Stimulated activated CD4-positive, alpha-beta T cell treated with anti-CD3 and anti-CD28 coated beads, Interleukin-15, amount 100 ng/mL, for 1 hour (primary cell): ENCODE measurements at places on chromosomes 5 and 9.
A peak's percentile ranks its signal among the peaks of the same experiment; 100 is the strongest.

DNA sequence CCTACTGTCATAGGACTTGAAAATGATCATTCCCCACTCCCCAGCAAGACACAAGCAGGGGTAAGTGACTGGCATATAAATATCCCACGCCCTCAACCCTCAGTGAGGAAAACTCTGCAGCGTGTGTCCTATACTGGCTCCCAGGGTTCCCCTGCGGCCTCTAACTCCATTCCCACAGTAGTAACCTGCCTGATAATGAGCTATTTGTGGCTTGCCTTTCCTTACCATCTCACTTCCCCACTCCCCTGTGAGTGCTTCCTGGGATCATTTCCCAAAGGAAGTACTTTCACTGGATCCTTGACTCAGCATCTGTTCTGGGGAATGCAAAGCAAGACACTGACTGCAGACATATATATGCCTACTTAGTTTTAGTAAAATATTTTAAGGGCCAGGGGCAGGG is 14.3 kb downstream of the CDC14B start:
- DNase-seq, result no peak

DNA sequence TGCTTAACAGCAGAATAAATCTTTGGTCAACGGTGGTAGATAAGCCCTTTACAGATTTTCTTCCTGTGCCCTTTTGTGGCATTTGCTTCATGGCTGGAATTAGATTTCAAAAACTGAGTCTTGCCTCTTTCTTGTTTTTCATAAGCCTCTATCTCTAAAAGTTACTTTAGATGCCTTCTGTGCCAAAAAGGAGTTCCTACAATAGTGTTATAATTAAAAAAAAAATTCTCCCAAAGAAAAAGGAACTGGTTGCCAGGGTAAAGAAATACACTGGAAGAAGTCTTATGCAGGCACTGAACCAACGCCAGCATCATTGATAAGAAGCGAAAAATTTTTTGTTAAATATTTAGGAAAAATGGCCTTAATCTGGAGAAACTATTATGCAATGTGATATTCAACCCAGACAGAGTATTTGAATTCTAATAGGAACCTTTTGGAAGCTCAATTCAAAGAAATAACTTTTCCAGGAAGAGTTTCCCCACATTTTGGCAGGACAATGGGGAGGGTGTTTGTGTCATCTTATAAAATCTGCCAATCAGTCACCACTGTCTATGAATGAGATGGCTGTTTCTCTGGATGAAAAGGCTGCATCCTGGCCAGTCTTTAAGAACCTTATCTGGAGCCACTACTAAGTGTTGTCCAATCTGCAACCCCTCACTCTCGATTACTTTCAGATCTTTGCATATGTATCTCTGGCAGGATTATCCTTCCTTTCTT is 608.1 kb downstream of the PDE4D start:
- no peak for DNase-seq

DNA sequence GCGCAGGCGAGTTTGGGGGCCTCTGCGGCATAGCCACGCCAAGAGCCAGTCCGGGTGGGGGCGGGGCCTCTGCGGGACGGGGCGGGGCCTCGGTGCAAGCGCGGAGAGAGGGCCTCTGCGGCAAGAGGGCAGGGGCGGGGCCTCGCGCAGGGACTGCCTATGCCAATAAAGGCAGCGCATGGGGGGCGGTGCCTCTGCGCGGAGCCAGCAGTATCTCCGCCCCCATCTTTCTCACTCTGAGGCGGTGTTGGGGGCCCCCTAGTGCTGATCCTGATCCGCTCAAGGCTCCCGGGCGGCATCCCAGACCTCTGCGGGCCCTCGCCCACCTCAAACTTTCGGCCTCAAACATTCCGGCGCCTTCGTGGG is 9.2 kb upstream of the GPRIN1 start:
- DNase-seq, result peak; percentile 68

DNA sequence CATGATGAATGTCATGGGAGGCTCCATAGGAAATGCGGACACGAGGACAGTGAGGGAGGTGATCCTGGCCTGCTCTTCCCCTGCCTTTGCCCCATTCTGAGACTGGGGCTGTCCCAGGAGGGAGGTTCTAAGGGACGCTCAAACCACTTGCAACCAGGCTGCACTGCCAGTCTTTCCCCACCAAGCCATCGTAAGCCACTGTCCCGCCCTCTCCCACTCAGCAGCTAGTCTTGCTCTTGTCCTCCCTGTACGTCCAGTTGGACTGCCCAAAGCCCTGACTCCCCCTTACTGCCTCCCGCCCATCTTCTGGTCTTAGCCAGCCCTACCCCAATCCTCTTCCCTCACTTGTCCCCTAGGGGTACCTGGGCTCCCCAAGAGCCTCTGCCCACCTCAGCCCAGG is 115.7 kb downstream of the FSTL4 start:
- DNase-seq, result no peak

GRCh38 chr9:128175102-128175563 is 15.1 kb downstream of the BBLN start:
- DNase-seq, result no peak

GRCh38 chr5:1445313-1445688 is at the start of gene SLC6A3:
Gene SLC6A3, minus strand, starts transcription at chr5:1445440. Its CDS starts 2,243 bp downstream, at chr5:1443197.
- no peak for DNase-seq

- DNase-seq, result no peak
These were observed 1.2 kb downstream of the ZNF608 start for GRCh38 chr5:124745007-124745927.

- no peak for DNase-seq
These were observed 10.6 kb upstream of the MEGF9 start for GRCh38 chr9:120724757-120725400.

GRCh38 chr9:108621991-108622855 is 233.6 kb downstream of the ACTL7B start:
- no peak for DNase-seq

DNA sequence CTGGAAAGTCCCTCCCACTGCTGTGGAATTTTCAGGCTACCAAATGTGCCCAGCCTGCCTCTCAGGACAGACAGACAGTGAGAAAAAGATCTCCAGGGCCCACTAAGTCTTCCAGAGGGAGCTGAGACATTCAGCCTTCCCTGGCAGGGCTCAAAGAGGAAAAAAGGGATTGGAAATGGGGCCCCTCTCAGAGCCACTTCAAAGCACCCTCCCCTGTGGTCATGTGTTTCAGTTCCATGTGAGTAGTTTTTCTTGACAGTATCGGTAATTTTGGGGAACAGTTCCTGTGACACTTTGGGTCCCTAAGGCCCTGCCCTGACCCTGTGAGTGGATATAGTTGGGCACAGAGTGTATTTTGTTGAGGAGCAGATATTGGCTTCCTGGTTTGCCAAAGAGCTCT is 25.0 kb downstream of the LARP1 start:
- DNase-seq, result no peak

DNA sequence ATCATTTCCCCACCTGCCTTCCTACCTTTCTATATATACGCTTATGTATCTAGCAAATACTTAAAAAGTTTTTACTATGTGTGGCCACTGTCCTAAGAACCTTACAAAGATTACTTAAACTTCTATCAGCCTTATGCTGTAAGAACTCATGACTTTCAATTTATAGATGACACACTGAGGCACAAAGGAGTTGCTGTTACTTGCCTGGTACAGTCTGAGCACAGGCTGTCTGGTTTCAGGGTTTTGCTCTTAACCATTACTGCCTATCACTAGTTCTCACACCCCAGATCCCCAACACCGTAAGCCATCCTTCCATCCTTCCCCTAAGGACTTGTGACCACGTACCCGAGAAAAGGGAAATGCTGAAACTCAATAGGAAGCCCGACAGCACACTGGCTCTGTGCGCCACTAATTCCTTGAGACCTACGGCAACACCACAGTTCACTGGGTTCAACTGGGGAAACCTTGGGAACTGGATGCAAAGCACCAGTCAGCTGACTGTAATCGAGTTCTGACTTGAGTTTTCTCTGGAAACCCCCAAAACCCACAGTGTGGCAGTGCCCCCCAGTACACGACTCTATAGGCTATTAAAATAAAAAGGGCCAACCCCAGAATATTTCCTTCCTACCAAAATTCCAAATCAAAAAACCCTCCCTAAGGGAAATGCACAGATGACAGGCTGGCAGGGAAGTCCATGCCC is 56.0 kb downstream of the AUH start:
- DNase-seq, result no peak

DNA sequence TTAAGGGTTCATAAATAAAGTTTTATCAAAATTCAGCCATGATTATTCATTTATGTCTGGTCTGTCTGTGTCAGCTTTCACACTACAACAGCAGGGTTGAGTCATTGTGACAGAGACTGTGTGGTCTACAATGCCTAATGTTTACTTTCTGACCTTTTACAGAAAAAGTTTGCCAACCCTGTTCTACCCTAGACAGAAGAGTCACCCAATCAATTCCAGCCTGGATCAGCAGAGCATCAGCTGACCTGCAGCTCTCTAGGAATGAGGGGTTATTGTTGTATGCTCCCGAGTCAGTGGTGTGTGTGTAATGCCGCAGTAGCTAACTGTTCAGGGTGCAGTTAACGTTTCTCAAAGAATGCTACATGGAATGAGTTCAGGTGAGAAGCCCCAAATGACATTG is 87.3 kb downstream of the HRH2 start:
- no peak for DNase-seq

DNA sequence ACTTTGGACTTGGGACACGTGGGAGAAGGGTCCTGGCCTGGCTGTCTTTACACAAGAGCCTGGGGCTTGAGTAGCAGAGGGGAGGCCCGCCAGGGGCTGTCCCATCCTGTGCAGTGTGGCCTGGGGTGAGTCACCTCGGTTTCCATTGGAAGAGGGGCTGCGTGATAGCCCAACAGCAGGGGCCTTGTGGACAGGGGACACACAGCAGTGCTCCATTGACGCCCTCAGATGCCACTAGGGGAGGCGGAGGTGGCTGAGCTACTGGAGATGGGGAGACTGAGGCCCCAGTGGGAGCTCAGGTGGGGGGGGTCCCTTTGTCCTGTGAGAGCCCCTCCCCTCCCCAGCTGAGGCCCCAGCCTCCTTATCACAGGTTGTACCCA is 50.0 kb upstream of the RNU6ATAC start:
- no peak for DNase-seq

DNA sequence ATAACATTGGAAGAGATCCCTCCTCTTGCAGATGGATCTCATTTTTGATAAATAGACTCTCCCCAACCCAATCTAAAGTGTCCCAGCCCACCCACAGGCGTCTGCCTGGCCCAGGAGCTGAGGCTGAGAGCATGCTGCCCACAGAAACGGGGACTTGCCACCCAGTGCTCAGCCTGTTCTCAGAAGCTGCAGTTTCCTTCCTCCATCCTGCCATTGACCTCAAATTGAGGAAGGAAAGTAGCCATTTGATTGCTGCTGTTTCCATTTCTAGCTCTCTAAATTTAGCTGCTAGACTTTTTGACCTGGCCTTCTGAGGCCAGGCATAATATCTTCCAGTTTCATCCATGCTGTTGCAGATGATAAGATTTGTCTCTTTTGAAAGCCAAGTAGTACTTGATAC is 31.1 kb upstream of the FRMD3 start:
- no peak for DNase-seq

GRCh38 chr9:87088192-87088591 is 140.9 kb upstream of the GAS1 start:
- DNase-seq, result no peak

DNA sequence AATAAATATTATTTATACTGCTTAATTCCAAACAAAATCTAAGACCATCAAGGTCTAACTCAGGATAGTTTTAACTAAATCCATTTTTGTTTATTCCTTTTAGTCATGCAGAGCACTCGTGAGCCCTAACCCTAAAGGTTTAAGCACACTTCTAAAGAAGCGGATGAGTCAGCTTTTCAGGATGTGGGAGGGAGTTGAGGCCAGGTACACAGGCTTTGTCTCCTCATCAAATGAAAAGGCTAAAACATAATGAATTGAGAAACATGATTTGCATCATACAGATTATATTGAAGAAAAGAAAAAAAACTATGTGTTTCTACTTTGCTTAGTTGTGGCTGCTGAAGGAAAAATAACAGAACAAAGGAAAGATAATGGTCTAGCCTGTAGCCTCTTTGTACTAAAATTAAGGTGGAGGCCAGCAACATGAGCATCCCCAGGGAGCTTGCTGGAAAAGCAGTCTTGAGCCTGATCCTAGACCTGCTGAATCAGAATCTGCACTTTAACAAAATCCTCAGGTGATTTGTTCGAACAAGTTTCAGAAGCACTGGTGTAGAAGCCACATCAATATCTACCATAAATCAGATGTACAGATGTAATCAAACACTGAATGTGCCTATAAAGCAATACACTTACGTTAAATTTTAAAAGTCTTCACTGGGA is 21.1 kb upstream of the ISCA1 start:
- DNase-seq, result no peak

DNA sequence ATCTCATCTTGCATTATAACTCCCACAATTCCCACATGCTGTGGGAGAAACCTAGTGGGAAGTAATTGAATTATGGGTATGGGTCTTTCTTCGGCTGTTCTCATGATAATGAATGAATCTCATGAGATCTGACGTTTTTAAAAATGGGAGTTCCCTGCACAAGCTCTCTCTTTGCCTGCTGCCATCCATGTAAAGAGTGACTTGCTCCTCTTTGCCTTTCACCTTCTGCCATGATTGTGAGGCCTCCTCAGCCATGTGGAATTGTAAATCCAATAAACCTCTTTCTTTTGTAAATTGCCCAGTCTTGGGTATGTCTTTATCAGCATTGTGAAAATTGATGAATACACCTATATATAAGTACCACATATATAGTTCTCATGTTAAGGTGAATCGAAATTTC is 961.7 kb upstream of the COX7C start:
- DNase-seq, result no peak

GRCh38 chr9:114481789-114482188 is 23.5 kb downstream of the WHRN start:
- no peak for DNase-seq

DNA sequence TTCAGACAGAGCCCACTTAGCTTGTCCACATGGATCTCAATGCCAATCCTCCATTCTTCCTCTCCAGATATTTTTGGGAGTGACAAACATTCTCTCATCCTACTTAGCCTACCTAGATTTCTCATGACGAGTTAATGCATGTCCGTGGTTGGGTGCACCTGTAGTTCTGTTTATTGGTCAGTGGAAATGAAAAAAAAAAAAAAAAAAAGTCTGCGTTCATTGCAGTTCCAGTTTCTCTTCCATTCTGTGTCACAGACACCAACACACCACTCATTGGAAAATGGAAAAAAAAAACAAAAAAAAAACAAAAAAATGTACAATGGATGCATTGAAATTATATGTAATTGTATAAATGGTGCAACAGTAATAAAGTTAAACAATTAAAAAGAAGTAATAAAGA is 59.0 kb downstream of the BASP1 start:
- DNase-seq, result no peak

DNA sequence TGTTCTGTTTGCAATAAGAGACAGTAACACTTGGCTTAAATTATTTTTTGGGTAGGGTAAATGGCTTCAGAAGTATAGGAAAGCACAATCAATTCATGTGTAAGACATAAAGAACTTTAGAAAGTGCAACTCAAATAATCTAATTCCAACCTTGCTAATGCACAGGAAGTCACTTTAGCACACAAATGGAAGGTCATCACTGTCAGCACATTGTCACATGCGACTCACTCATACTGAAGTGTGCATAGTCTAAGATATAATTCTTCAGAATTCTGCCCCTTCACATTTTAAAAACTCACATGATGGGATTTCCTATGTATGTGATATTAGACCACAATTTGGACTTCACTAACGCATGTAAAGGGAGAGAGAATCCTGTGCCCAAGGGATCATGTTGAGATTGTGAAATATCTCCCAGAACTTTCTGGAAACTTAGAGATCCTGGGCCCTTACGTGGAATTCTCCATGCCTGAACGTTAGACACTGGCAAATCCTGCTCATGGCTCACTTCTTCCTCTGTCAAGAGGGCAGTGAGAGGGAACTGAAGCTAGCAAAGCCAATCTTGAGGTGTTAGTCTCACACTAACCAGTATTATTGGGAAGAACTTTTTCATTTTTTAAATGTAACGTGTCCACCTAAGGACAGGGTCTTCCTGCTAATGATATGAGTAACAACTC is 403.2 kb upstream of the PTGER4 start:
- DNase-seq, result no peak

- no peak for DNase-seq
These were observed 301.9 kb downstream of the RASEF start for GRCh38 chr9:82761027-82761426.
